Mesenchymal stem cell (in vitro differentiated cells and primary cell): ENCODE measurements at places on chromosomes 5 and 9.

DNA sequence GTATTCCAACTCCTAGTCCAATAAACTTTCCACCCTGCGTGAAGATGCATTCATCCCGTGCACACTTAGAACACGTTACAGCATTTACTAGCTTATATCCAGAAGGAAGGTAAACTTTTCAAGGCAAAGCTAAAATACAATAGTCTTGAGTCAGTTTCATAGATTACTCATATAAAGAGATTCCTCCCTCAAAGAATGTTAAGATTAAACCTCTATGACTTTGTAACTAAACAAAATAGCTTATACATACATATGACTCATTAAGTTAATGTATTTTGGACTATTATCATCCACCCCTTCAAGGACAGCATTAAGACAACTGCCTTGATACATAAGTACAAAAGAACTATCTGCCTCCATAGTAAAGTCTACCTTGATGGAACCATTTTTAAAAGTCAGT lies 36.1 kb downstream of the TLE1 start:
- no peak for DNase-seq
- H3K36me3 ChIP-seq: peaks cover 47% of the 10 kb centered on the region
- H3K27ac ChIP-seq: no peak overlapping the region
- no peak overlapping the region for H3K4me3 ChIP-seq
- no peaks in the 10 kb centered on the region for H3K27me3 ChIP-seq

GRCh38 chr9:112037281-112038016 lies 137.6 kb downstream of the SUSD1 start:
- peaks cover 17% of the 10 kb centered on the region for H3K4me1 ChIP-seq
- peak overlapping the region; percentile 98 for H3K27ac ChIP-seq
- peak; percentile 33 for DNase-seq
- no peaks in the 10 kb centered on the region for H3K27me3 ChIP-seq
- no peak overlapping the region for H3K4me3 ChIP-seq

DNA sequence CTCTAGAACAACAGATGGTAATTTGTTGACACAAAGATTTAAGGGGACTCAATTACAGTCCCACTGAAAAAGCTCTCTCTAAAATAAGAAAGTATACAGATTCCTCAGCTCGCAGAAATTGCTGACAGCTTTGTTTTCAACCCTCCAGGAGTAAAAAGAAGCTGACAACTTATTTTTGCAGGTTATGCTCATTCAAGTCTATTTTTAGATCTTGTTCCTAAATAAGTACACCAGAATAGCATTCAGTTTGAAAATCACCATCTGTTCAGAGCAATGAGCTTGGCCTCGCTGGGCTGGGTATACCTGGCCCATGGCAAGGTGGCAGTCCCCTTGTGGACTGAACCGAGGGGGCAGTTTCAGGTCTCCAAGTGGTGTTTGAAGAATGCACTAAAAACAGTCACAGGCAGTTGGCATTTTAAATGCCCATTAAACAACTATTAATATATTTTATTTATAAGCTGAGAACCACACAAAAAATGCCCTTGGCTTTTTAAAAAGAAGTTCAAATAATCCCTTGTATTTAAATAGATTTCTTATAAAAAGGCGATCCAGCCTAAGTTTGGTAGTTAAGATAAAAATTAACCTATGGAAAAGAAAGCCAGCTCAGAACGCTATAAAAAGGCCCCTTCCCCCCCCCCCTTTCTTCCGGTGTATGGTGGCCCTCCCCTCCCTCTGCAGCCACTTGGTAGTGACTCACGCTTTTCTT lies 169.2 kb downstream of the AUH start:
- peak overlapping the region; percentile 75 for H3K27ac ChIP-seq
- no peaks in the 10 kb centered on the region for H3K27me3 ChIP-seq
- H3K4me1 ChIP-seq: peaks cover 32% of the 10 kb centered on the region
- H3K36me3 ChIP-seq: no peaks in the 10 kb centered on the region

- H3K27ac ChIP-seq: no peak overlapping the region
- H3K36me3 ChIP-seq: no peaks in the 10 kb centered on the region
- no peak for DNase-seq
- no peaks in the 10 kb centered on the region for H3K27me3 ChIP-seq
Observed at GRCh38 chr5:128681764-128682592, 143.9 kb upstream of the FBN2 start.

DNA sequence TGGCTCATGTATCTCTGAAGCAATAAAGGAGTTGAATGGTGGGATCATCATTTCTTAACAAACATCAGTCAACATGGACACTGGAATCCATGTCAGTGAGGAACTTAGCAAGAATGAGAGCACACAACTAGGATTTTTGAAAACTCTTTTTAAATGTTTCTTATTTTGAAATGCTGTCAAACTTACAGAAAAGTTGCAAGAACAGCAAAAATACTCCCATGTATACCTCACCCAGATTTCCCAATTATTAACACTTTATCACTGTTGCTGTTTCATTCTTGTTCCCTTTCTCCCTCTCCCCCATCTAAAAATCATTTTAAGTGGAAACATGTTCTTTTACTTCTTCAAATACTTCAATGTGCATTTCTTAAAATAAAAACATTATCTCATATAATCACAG lies 65.5 kb downstream of the RORB start:
- no peaks in the 10 kb centered on the region for H3K27me3 ChIP-seq
- H3K36me3 ChIP-seq: no peaks in the 10 kb centered on the region
- no peak overlapping the region for H3K4me3 ChIP-seq
- no peak overlapping the region for H3K27ac ChIP-seq

GRCh38 chr5:5270958-5271785 lies 131.0 kb downstream of the ADAMTS16 start:
- peak; percentile 75 for DNase-seq
- no peaks in the 10 kb centered on the region for H3K27me3 ChIP-seq
- peak overlapping the region; percentile 44 for H3K27ac ChIP-seq
- H3K4me3 ChIP-seq: peak overlapping the region; percentile 70
- H3K4me1 ChIP-seq: peaks cover 6% of the 10 kb centered on the region
- peaks cover 2% of the 10 kb centered on the region for H3K36me3 ChIP-seq

DNA sequence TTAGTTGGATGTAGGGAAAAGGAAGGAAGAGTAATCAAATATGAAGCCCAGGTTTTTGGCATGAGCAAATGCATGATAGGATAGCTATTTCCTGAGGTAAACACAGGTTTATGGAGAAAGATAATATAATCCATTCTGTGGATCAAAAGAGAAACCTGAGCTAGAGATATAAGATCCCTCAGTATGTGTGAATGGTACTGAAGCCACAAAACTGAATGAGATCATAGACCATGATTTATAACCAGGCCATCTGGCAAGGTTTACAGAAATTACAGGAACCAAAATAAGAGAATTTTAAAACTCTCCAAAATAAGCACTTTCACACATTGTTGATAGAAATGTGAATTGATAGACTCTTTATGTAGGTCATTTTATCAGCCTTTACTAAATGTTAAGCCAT lies 28.7 kb upstream of the ECM2 start:
- no peak overlapping the region for H3K27ac ChIP-seq
- peak; percentile 55 for DNase-seq
- no peak overlapping the region for H3K4me3 ChIP-seq
- H3K36me3 ChIP-seq: no peaks in the 10 kb centered on the region

DNA sequence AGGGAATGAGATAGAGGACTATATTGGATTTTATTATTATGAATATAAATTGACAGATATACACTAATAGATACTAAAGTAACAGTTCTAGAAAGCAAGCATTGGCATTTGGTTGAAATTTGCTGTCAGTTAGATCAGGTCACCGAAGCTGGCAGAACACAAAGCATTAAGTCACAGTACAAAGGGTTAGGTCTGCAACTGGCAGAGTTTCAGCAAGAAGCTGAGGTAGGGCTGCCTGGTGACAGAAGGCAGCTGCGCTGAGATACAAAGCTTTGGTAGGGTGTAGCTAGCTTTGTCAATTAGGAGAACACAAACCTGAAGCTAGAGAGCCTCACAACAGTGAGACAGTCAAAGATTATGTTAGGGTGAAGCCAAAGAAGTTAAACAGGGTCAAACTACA lies 6.3 kb upstream of the CSNK1G3 start:
- H3K4me3 ChIP-seq: no peak overlapping the region
- no peaks in the 10 kb centered on the region for H3K36me3 ChIP-seq
- H3K27me3 ChIP-seq: no peaks in the 10 kb centered on the region
- no peaks in the 10 kb centered on the region for H3K4me1 ChIP-seq

GRCh38 chr5:95762652-95763041 lies 31.5 kb downstream of the RHOBTB3 start:
- peaks cover 46% of the 10 kb centered on the region for H3K36me3 ChIP-seq
- H3K27ac ChIP-seq: peak overlapping the region; percentile 100
- no peak for DNase-seq
- H3K4me3 ChIP-seq: no peak overlapping the region
- peaks cover 19% of the 10 kb centered on the region for H3K4me1 ChIP-seq
- H3K27me3 ChIP-seq: no peaks in the 10 kb centered on the region

GRCh38 chr9:86322973-86323644 lies 31.1 kb downstream of the TUT7 start:
- DNase-seq: peak; percentile 59
- peaks cover 18% of the 10 kb centered on the region for H3K36me3 ChIP-seq
- no peak overlapping the region for H3K27ac ChIP-seq
- no peaks in the 10 kb centered on the region for H3K27me3 ChIP-seq
- H3K4me3 ChIP-seq: peak overlapping the region; percentile 4

DNA sequence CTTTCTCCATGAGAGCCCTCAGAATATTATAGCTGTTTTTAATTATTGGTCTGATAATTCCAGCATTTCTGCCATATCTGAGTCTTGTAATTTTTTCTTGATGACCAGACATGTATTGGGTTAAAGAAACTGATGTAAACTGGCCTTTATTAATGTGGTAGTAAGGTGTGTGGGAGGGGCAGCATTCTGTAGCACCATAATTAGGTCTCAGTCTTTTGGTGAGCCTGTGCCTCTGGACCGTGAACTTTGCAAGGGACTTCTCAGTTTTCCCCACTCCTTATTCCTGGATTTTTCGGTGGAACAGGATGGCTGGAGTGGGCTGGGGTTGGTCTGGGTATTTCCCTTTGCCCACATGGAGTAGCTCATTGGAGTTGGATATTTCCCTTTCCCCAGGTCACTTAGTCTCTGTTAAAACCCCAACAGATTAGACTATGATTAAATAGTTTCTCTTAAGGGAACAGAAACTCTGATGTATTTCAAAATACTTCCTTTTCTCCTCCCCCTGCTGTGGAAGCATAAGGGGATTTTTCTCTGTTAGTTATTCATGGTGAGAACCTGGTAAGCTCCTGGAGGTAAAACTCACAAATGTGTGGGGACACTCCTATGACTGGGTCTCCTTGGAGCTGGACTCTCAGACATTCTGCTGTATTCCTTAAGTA lies 52.4 kb downstream of the FSD1L start:
- H3K36me3 ChIP-seq: no peaks in the 10 kb centered on the region
- DNase-seq: peak; percentile 28
- no peaks in the 10 kb centered on the region for H3K27me3 ChIP-seq
- peaks cover 2% of the 10 kb centered on the region for H3K4me1 ChIP-seq

DNA sequence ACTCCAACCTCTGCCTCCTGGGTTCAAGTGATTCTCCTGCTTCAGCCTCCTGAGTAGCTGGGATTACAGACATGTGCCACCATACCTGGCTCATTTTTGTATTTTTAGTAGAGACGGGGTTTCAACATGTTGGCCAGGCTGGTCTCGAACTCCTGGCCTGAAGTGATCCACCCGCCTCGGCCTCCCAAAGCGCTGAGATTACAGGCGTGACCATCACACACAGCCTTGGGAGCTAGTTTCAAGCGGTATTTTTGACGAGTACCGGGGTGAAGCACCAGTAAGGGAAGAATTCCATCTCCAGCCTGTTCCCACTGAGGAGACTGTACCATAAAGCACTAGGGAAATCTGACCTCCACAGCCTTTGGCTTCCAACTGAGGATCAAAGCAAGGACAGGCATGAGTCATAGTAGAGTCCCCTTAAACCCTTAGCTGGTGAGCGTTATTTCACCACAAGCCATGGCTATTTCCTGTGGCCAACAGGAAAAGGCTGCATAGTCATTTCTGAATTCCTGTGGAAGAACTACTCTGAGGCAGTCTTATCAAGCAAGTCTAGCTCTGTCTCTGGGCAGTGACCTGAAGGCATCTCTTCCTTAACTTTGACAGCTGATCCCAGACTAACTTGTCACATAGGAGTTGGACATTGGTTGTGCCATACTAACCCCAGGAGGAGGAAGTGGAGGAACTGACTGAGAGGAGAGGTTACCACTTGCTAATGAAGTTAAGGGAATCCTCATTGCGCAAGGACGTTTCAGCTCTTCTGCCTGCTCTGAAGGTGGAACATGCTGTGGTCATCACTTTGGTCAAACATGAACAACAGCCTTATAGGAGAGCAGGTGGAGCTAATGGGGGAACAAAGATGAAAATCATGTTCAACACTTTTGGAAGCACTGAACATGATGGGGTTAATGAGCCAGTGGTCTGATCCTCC lies 85.8 kb upstream of the DMRT1 start:
- peak; percentile 95 for DNase-seq
- peaks cover 22% of the 10 kb centered on the region for H3K4me1 ChIP-seq
- H3K27ac ChIP-seq: peak overlapping the region; percentile 4
- H3K4me3 ChIP-seq: no peak overlapping the region
- no peaks in the 10 kb centered on the region for H3K27me3 ChIP-seq

DNA sequence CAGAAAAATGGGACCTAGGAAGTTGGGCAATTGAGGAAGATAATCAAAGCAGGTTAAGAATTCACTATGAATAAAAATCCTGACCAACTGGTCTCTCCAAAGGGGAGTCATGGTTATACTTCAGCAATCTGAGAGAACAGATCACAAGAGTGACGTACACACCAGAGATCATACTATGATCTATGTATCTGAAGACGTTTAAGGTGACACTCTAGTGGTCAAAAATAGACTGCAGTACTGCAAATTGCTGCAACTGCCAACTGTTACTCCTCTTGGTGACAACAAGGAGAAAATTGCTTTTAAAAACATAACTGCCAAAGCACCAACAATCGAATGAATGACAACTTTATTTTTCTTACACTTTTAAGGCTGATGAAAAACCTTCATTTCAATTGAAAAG lies 4.9 kb downstream of the AK6 start:
- no peak overlapping the region for H3K27ac ChIP-seq
- no peaks in the 10 kb centered on the region for H3K27me3 ChIP-seq
- H3K36me3 ChIP-seq: peaks cover 20% of the 10 kb centered on the region
- peak; percentile 49 for DNase-seq
- H3K4me3 ChIP-seq: no peak overlapping the region
- peaks cover 4% of the 10 kb centered on the region for H3K4me1 ChIP-seq

DNA sequence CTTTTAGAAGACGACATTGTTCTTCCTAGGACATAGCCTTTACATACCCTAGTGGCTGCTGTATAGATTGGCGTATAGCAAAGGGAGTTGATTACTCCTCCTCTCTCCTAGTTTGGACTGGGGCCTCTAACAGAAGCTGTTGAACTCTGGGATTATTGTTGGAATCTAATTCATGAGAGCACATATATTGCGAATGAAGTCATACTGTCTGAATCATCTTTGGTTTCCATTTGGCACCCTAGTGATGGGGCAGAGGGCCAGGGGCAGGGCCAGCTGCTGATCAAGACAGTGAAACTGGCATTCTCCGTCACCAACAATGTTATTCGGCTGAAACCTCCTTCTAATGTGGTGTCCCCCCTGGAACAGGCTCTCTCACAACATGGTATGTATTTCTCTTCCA lies 40.3 kb downstream of the NUP188 start:
- H3K4me3 ChIP-seq: no peak overlapping the region
- H3K4me1 ChIP-seq: peaks cover 6% of the 10 kb centered on the region
- H3K27ac ChIP-seq: peak overlapping the region; percentile 70
- peak; percentile 24 for DNase-seq
